ENCODE measurements at places on chromosomes 6 and 20.

DNA sequence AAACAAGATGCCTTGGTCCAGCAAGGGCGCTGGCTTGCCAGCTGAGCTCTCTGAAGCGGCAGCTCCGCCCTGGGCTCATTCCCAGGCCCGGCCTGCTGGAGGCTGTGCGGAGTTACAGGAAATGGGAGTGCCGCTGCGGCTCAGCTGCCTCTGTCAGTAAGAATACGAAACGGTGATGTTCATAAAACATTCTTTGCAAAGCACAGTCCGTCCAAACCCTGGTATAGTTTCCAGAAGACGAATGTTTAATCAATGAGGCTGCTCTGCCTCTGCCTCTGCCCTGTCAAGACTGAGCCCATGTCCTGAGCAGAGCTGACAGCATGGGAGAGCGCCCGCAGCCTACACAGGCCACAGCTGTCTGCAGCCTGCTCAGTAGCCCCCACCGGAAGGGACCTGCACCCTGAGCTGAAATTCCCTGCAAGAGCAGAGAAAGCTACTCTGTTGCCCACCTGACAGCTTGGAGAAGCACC is 153.3 kb upstream of the SNX9 start:
- DNase-seq = no peak
- H3K4me1 ChIP-seq = peaks cover 6% of the 10 kb centered on the region
- no peak overlapping the region for H3K27ac ChIP-seq
- no peaks in the 10 kb centered on the region for H3K27me3 ChIP-seq
- no peaks in the 10 kb centered on the region for H3K36me3 ChIP-seq

DNA sequence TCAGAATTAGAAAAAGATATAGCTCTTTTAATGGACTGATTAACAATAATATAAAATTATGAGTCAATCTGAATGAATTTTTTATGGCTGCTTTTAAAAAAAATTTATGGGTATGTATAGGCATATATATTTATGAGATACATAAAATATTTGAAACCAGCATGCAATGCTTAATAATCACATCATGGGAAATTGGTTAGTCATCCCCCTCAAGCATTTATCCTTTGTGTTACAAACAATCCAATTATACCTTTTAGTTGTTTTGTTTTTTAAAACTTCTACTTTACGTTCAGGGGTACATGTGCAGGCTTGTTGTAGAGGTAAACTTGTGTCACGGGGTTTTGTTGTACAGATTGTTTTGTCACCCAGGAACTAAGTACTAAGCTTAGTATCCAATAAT is 63.4 kb upstream of the HMGCLL1 start:
- H3K4me1 ChIP-seq = no peaks in the 10 kb centered on the region
- no peak overlapping the region for H3K27ac ChIP-seq
- no peaks in the 10 kb centered on the region for H3K36me3 ChIP-seq
- no peaks in the 10 kb centered on the region for H3K27me3 ChIP-seq
- H3K4me3 ChIP-seq = no peak overlapping the region

DNA sequence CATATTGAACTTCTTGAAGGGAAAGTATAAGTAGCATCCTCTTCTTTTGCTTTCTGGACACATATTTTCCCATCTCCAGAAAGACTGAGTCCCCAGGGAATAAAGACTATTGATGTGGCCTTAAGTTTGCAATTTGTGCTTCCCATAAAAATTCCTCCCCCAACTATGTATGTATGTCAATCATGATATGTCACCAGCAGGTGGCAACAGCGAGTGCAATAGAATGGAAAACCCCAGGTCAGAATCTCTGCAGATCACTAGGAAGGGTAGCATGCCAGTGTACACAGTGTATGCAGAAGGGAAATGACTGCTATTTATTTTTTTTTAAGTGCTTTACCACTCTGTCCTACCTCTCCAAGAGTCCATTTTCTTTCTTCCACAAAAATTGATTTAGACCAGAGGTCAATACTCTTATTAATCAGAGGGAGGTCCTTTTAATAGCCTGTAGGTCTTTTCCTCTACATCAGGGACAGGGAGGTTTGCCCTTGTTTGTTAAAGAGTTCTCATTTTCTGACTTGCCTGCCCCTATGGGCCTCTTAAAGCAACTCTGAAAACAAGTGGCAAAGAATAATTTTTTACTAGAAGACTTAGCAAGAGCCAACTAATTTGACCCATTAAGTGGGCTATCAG is 61.4 kb downstream of the BMP2 start:
- no peak overlapping the region for H3K4me3 ChIP-seq
- no peak overlapping the region for H3K27ac ChIP-seq
- no peaks in the 10 kb centered on the region for H3K36me3 ChIP-seq
- H3K4me1 ChIP-seq = no peaks in the 10 kb centered on the region

DNA sequence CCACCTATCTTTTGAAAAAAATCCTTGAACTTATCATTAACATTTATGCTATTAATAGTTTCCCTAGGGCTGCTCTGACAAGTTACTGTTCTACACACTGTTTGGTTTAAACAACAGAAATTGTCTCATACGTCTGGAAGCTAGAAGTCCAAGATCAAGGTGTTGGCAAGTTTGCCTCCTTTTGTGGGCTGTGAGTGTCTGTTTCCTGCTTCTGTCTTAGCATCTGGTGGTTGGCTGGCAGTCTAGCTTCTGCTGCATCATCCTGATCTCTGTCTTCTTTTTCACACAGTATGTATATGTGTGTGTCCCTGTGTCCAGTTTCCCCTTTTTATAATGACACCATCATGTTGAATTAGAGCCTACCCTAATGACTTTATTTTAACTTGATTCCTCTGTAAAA is 154.8 kb downstream of the RPS12 start:
- H3K4me3 ChIP-seq = no peak overlapping the region
- DNase-seq = no peak
- no peaks in the 10 kb centered on the region for H3K36me3 ChIP-seq
- H3K4me1 ChIP-seq = peaks cover 9% of the 10 kb centered on the region
- H3K27ac ChIP-seq = no peak overlapping the region

DNA sequence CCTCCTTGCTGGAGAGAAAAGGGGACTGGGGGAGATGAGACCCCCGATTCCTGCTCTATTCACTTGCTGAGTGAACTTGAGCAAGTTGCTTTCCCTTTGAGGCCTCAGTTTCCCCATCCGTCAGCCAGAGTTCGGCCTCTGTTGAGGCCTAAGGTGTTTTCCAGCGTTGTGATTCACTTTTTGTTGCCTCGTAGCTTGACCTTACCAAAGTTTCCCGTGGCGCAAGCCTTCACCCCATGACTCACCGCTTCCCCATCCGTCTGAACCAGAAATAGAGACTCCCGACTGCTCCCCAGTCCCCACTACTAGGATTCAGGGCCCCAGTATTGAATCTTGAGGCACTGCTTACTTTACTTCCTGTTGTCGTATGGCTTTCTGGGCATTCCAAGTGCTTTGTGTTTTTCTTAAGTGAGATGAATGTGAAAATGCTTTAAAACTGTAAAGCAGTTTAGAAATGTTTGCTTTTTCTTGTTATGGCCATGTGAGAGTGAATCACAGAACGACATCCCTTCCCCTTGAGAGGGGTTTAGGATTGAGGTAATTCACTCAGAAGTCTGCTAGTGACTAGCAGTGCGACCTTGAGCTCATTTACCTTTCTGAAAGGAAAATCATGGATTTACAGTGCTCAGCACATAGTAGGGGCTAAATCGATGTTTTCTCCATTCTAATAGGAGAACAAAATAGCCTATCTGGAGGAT is 1.2 kb downstream of the CHMP4B start:
- peaks cover 15% of the 10 kb centered on the region for H3K36me3 ChIP-seq
- H3K4me3 ChIP-seq = peak overlapping the region; percentile 88
- peaks cover 5% of the 10 kb centered on the region for H3K4me1 ChIP-seq
- no peak for DNase-seq

DNA sequence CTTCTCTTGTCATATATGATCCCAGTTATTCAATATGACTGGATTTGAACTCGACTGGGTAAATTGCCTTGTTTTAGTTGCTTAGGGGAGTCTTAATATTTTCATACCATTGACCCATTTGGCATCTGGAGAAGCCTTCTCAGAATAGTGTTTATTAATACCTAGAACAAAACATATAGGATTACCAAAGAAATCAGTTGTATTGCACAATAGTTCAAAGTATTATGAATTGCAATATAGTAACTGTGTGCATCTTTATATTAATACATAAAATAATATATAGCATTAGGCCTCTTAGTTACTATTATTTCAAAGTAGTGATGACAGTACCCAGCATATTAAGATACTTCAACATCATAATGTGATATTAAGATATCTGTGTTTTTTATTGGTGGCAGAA is 177.8 kb downstream of the PLCB4 start:
- no peaks in the 10 kb centered on the region for H3K36me3 ChIP-seq
- H3K27ac ChIP-seq = no peak overlapping the region
- peaks cover 4% of the 10 kb centered on the region for H3K4me1 ChIP-seq
- no peak overlapping the region for H3K4me3 ChIP-seq

- no peak for DNase-seq
- H3K4me3 ChIP-seq = peak overlapping the region; percentile 95
- peaks cover 5% of the 10 kb centered on the region for H3K4me1 ChIP-seq
- H3K27ac ChIP-seq = no peak overlapping the region
Measured at GRCh38 chr20:25408170-25408547, 686 bp downstream of the GINS1 start.

DNA sequence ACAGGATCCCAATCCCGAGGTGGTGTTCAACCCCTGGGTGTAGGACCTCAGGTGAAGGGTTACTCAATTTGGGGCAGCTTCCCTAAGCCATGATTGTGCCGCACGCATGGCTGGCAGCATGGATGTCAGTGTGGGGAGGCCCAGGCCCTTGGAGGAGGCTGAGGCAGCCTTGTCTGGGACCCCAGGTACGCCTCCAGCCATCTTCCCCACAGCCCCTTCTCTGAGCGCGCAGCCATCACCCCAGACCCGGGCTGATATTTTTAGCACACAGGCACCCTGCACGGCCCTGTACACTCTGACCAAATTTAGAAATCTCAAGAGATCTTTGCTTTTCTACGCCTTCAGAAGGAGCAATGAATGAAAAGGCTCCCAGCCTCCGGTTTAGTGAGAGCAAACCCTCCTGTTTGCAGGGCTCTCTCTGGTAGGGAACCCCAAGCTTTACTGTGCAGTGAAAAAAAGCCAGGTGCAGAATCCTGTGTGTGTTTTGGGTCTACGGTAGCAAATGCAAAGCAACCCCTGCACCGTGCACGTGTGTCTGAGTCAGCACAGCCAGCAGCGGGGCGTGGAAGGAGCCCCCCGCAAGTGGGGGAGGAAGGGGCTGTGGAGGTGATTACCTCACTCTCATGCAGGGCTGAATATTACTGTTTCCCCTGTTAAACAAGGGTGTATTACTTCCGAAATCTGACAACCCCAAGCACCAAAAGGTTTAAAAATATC is 44.3 kb downstream of the CTCFL start:
- no peak overlapping the region for H3K4me3 ChIP-seq
- no peaks in the 10 kb centered on the region for H3K27me3 ChIP-seq
- DNase-seq = no peak

DNA sequence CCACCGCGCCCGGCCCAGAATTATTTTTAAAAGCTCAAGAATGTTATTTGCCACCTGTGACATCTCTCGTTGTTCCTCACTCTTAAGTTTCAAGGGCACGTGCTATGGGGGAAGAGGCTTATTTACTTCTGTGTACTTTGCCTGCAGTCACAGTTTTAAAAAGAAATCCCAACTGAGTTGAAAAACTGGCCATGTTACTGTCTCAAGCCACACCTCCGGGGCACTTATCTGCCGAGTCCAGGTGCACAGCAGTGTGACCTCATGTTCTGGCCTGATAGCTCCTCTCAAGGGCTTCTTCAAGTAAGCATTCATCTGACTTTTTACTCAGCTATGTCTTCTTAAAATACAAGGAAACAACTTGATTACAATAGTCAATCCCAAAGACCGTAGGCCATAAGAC is 34.5 kb downstream of the SHLD1 start:
- H3K4me1 ChIP-seq = peaks cover 7% of the 10 kb centered on the region
- H3K27ac ChIP-seq = no peak overlapping the region
- no peaks in the 10 kb centered on the region for H3K36me3 ChIP-seq

GRCh38 chr6:126039284-126039683 is 52.9 kb downstream of the TRMT11 start:
- DNase-seq = no peak
- no peak overlapping the region for H3K4me3 ChIP-seq
- H3K36me3 ChIP-seq = peaks cover 84% of the 10 kb centered on the region
- no peaks in the 10 kb centered on the region for H3K27me3 ChIP-seq

DNA sequence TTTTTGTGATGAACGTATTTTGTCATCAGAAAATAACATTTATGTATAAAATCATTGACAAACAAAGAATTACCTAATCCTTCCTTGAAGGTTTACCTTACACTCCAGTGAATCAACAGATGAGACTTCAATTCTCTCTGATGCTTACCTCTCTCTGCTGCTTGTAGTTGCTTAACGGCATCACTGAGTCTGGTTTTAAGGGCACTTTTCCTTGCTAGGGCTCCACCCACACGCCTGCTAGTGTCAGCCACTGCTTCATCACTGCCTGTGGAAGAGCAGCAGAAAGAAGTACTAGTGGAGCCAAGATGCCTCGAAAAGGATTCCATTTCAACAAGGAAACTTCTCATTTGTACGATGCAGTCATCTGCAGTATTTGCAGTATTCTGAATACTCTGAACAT is 63.0 kb downstream of the FAM229B start:
- no peaks in the 10 kb centered on the region for H3K27me3 ChIP-seq
- no peaks in the 10 kb centered on the region for H3K36me3 ChIP-seq
- no peak overlapping the region for H3K4me3 ChIP-seq
- no peaks in the 10 kb centered on the region for H3K4me1 ChIP-seq
- no peak for DNase-seq
- no peak overlapping the region for H3K27ac ChIP-seq

DNA sequence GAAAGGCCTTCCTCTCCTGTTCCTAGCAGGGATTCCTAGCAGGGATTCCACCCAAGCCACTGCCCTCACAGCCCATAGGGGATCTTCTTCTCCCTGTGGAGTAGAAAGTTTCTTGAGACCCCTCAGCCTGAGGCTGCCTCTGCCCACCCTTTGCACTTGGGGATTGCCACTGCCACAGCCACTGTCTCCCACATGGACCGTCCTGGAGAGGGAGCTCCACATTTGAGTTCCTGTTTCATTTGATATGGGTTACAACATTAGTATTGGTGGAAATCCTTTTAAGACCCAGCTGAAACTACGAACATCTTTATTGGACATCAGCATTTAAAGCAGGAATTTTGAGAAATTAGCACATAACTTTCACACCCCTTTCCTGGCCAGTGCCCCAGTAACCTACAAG is 25.6 kb downstream of the HLA-G start:
- no peaks in the 10 kb centered on the region for H3K4me1 ChIP-seq
- DNase-seq = no peak
- H3K36me3 ChIP-seq = no peaks in the 10 kb centered on the region
- H3K27ac ChIP-seq = no peak overlapping the region

DNA sequence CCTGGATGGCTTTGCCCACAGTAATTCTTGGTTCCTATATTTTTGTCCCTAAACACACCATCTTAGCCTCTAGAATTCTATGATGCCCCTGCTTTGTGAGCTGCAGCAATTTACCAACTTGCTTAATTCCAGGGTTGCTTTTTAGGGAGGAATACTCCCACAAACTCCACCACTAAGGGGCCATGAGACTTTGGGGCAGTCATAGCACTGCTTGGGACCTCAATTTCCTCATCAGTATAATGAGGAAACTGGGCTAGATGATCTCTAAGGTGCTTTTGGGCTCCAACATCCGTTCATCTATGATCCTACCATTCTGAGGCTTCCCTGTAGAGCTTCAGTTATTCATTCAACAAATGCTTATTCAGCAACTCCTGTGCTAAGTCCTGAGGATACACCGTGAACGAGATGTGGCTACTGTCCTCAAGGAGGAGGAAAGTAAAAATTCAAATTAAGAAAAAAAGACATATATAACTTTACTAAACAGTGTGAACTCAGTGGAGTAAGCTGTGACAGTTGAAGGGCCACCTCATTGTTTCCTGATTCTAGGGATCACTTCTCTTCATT is 75.3 kb downstream of the PRDM1 start:
- peaks cover 12% of the 10 kb centered on the region for H3K4me1 ChIP-seq
- H3K27ac ChIP-seq = no peak overlapping the region
- no peaks in the 10 kb centered on the region for H3K27me3 ChIP-seq
- no peak overlapping the region for H3K4me3 ChIP-seq
- no peak for DNase-seq
